ENCODE measurements at places on chromosomes 11 and 22. TPM values are rescaled to one million over a fixed set of nuclear protein-coding genes. Genes with fewer than 3 reads are reported as not detected.

Gene KRTAP5-5
- total RNA-seq, result not detected

Gene PLEKHA7
- total RNA-seq, result 7.7 TPM

Gene SLC22A25
- not detected for total RNA-seq

Gene DEPDC7
- 1.4 TPM for total RNA-seq

Gene L3MBTL2
- total RNA-seq, result 48.2 TPM

DNA sequence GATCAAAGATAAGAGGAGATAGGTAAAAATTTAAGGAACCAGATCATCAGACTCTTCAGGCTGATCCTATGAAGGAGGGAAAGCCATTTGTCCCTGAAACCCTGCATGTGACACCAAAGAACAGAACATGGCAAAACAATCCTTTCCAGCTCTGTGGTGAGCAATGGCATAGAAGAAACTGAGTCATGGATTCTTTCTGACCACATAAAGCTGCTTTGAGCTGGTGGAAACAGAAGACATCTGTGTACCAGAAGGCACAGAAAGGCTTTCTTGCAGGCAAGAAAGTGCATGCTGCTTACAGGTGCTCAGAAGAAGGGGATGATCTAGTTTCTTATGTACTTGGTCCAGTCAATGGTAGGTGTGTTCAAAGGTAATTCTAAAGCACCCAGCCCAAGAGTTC, 45.0 kb upstream of the APOA1 start:
- no peaks in the 10 kb centered on the region for H3K27me3 ChIP-seq
- no peak overlapping the region for H3K27ac ChIP-seq
- DNase-seq, result no peak
- no peak overlapping the region for H3K4me3 ChIP-seq
- H3K4me1 ChIP-seq, result no peaks in the 10 kb centered on the region

DNA sequence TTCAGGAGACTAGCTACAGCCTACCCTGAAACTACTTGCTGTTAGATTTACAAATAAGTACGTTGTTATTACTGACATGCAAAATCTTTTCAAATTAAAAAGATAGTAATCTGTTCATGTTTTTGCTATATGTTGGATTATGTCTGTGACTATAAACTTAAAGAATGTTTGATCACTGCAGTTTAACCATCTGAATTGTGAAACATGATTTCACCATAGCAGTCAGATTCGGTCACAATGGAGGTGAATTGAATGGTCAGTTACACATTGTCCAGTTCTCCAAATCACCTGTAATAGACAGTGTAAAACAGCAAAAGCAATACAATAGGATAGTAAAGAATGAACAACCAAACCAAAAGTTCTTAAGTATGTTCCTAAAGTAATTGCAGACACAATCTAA, 43.3 kb downstream of the CCDC83 start:
- no peak overlapping the region for H3K4me3 ChIP-seq
- H3K27me3 ChIP-seq, result no peaks in the 10 kb centered on the region
- H3K27ac ChIP-seq, result no peak overlapping the region
- no peaks in the 10 kb centered on the region for H3K4me1 ChIP-seq
- DNase-seq, result no peak
- H3K36me3 ChIP-seq, result no peaks in the 10 kb centered on the region

- no peak overlapping the region for H3K4me3 ChIP-seq
- H3K27ac ChIP-seq, result no peak overlapping the region
- no peak for DNase-seq
- peaks cover 6% of the 10 kb centered on the region for H3K36me3 ChIP-seq
- peaks cover 8% of the 10 kb centered on the region for H3K4me1 ChIP-seq
Observed at GRCh38 chr22:38138961-38139360, 28.5 kb upstream of the BAIAP2L2 start.

- H3K36me3 ChIP-seq, result no peaks in the 10 kb centered on the region
- H3K27ac ChIP-seq, result no peak overlapping the region
- no peaks in the 10 kb centered on the region for H3K27me3 ChIP-seq
- DNase-seq, result no peak
- no peak overlapping the region for H3K4me3 ChIP-seq
Observed at GRCh38 chr11:126646701-126647557, 291.4 kb downstream of the ST3GAL4 start.

DNA sequence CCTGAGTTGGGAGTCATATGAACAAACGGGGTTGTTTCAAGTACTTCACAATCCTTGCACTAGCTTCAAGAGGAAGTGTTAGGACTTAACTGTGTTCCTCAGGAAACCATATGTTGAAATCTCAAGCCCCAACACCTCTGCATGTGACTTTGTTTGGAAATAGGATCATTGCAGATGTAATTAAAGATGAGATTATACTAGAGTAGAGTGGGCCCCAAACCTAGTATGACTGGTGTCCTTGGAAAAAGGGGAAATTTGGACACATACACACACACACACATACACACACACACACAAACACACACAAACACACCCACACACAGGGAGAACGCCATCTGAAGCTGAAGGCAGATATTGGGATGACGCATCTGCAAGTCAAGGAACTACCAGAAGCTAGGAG, 6.4 kb upstream of the CEP295 start:
- H3K27me3 ChIP-seq, result no peaks in the 10 kb centered on the region
- H3K36me3 ChIP-seq, result no peaks in the 10 kb centered on the region
- no peak for DNase-seq
- H3K4me3 ChIP-seq, result no peak overlapping the region
- H3K4me1 ChIP-seq, result no peaks in the 10 kb centered on the region

DNA sequence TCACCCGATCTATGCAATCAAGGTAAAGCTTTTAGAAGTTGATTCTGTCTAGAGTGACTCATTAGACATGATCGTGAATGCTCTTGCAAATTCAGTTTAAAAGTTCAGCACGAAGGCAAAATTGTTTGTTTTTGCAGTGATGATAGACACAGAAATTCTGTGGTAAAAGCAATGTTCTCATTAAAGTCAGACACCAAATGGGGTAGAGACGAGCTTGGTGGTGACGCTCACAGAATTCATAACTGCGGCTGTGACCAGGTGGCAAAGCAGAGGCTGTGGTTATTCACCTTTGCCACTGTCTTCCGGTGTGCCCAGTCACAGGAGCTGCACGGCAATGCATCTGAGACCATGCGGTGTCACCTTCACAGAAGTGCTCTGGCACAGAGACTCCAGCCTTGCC, 83.4 kb downstream of the WNT7B start:
- no peak overlapping the region for H3K27ac ChIP-seq
- H3K4me3 ChIP-seq, result no peak overlapping the region
- H3K36me3 ChIP-seq, result no peaks in the 10 kb centered on the region
- no peaks in the 10 kb centered on the region for H3K4me1 ChIP-seq

DNA sequence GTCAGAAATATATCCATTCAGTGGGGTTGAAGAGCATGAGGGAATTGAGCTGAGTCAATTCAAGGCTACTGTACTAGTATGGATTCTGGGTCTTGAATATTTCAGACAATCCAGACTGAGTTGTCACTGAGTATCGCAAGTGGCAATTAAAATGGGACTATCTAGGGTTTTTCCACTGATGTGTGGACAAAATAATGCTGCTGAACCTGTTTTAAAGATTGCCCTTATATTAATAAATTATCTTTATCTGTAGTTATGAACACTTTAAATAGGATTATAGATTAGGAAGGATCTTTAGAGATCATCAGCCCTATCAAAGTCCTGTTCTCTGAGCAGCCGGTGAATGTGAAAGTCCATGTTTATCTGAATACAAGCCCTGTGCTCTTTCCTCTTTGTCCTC, 478.3 kb upstream of the KIRREL3 start:
- H3K27ac ChIP-seq, result no peak overlapping the region
- H3K4me3 ChIP-seq, result no peak overlapping the region
- H3K27me3 ChIP-seq, result no peaks in the 10 kb centered on the region
- H3K4me1 ChIP-seq, result no peaks in the 10 kb centered on the region
- no peaks in the 10 kb centered on the region for H3K36me3 ChIP-seq

- H3K4me3 ChIP-seq, result peak overlapping the region; percentile 79
- DNase-seq, result no peak
- H3K4me1 ChIP-seq, result peaks cover 47% of the 10 kb centered on the region
Observed at GRCh38 chr22:30422481-30423300, 2.9 kb upstream of the MTFP1 start.

GRCh38 chr22:38236786-38237185, 35.0 kb downstream of the MAFF start:
- no peaks in the 10 kb centered on the region for H3K4me1 ChIP-seq
- no peaks in the 10 kb centered on the region for H3K27me3 ChIP-seq
- H3K36me3 ChIP-seq, result peaks cover 5% of the 10 kb centered on the region
- no peak overlapping the region for H3K27ac ChIP-seq
- no peak overlapping the region for H3K4me3 ChIP-seq
- no peak for DNase-seq

GRCh38 chr11:134662629-134663360, 250.8 kb upstream of the B3GAT1 start:
- H3K4me3 ChIP-seq, result no peak overlapping the region
- H3K4me1 ChIP-seq, result no peaks in the 10 kb centered on the region

DNA sequence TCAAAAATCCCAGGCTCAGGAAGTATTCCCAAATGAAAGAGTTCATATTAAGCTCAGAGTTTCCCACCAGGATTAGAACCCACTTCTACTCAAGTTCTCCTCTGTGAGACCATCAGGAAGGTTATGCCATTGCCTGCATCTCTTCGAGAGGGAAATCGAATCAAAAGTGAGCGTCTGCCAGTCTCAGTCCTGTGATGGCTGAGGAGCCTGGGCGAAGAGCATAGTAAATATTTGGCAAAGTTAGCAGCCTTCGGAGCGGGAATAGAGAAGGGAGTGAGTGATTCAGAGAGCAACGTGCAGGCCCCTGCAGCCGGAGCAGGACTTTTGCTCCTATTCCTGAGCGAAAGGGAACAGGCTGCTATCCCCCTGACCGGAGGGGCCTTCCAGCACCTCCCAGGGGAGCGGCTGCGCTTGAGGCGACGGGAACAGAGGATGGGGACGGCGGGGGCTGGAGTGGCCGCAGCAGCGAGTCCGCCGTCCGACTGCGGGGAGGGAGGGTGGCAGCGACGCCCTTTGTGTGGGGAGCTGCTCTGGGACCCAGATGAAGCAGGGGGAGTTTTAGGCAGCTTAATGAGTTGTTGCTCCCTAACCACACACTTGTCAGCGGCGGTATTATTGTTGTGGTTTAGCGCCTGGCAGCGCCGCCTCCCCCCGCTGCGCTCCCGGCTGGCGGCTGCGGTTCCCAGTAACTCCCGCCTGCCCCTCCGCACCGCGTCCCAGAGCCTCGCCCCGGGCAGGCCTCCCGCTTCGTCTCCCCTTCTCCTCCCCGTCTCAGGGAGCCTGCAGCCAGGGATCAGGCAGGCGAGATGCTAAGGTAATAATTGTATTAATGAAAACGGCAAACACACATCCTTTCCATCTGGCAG, 21.7 kb upstream of the NRGN start:
- DNase-seq, result peak; percentile 47
- H3K4me1 ChIP-seq, result peaks cover 13% of the 10 kb centered on the region
- no peak overlapping the region for H3K27ac ChIP-seq
- no peaks in the 10 kb centered on the region for H3K36me3 ChIP-seq
- no peak overlapping the region for H3K4me3 ChIP-seq
- H3K27me3 ChIP-seq, result peaks cover 7% of the 10 kb centered on the region

DNA sequence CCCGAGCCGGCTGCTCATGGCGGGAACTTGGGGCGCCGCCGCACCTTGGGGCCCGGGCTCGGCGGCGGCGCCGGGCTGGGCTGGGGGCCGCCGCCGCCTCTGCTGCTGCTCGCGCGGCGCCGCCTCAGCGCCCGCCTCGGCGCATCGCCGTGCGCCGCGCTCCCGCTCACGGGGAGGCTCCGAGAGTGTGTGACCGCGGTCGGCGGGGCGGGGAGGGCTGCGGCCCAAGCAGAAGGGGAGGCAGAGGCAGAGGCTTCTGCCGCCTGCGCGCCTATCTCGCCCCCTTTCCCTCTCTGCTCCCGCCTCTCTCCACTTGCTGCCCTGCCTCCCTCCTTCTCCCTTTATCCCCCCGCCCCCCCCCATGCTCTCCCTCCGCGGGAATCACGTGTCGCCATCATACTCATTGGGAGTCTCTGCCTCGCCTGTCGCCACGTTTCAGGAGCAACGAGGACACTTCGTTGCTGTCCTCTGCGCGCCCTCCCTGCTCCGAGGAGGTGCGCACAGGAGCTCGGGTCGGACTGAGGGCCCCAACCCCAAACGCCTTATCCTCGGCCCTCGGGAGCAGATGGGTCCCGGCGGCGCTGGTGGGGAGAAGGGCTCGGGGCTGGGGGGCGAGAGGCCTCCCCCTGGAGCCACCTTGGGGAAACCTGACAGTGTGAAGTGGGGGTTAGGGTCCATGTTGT, at the start of gene GUCY1A2:
TSS of gene GUCY1A2 (minus strand) at position 258 of the 683 bp plus-strand sequence. CDS start 421 bp downstream, outside the sequence.
- H3K4me1 ChIP-seq, result no peaks in the 10 kb centered on the region
- no peak for DNase-seq
- no peak within 1 kb of the TSS for H3K27ac ChIP-seq
- no peaks in the 10 kb centered on the region for H3K36me3 ChIP-seq

DNA sequence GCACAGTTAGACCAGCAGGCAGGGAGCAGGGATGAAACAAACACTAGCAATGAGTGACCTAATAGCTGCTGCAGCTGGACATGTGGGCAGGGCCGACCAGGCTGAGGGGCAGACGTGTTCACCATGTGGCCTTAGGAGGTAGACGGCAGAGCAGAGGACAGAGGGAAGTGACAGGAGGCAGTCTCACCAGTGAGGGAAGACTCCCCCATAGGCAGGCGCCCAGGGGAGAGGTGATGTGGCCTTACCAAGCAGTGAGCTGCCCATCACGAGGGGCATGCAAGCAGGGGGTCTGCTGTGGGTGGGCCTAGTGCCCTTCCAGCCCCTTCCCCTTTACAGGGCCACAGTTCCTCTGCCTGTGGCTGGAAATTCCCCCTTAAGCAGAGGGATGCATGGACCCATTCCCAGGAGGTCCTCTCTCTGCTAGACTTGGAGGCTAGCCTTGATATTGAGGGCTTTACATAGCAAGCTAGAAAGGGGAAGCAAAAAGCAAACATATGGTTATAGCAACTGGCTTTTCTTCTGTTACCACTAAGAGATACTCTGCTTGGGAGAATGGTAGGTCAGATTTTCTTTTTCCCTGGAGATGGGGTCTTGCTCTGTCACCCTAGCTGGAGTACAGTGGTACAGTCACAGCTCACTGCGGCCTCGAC, 67.6 kb downstream of the MPPED1 start:
- no peak overlapping the region for H3K27ac ChIP-seq
- H3K4me1 ChIP-seq, result no peaks in the 10 kb centered on the region
- no peak for DNase-seq
- H3K4me3 ChIP-seq, result no peak overlapping the region

- H3K27ac ChIP-seq, result no peak overlapping the region
- peaks cover 34% of the 10 kb centered on the region for H3K36me3 ChIP-seq
- no peaks in the 10 kb centered on the region for H3K27me3 ChIP-seq
- H3K4me3 ChIP-seq, result no peak overlapping the region
- no peak for DNase-seq
- H3K4me1 ChIP-seq, result no peaks in the 10 kb centered on the region
Observed at GRCh38 chr11:122784325-122784955, 53.9 kb upstream of the CRTAM start.

DNA sequence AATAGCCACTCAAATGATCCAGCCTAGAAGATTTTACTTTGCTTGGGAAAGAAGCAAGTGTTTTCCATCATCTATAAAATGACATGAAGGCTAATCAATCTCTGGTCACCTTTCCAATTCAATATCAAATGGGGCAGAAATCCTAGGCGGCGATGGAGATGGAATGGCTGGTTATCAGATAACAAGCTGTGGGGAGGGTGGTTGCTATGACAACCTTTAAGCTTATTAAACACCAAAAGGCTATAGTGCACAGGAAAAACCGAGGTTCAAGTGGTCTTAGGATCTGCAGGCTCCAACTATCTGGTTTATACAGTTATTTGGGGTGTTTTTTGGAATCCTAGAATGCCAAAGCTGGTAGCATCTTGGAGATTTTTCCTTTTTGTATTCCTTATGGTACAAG, 13.9 kb upstream of the BSX start:
- no peak overlapping the region for H3K4me3 ChIP-seq
- H3K27me3 ChIP-seq, result no peaks in the 10 kb centered on the region
- H3K27ac ChIP-seq, result no peak overlapping the region
- no peaks in the 10 kb centered on the region for H3K4me1 ChIP-seq

Data from CD4-positive, alpha-beta memory T cell (primary cell).